ENCODE measurements at places on chromosomes 3 and 15.

DNA sequence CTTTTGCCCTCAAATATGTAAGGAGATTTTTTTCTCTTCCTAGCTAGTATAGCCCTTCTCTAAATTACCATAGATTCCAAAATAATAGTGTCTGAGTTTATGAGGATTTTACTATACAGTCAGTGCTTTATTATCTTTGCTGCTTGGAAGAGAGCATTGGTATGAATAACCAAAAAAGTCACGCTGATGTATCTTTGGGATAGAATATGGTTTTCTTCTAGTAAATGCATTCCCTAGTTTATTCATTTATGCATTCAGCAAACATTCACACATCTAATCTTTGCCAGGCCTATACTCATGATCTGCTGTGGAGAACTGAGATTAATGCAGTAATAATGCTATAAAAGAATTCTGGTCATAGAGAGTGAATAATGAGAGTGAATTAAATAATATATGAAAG, 225.3 kb upstream of the GOLGA6L4 start:
- no peak for DNase-seq

GRCh38 chr15:60020736-60021135, 16.6 kb downstream of the FOXB1 start:
- DNase-seq = no peak

- DNase-seq = no peak
Observed at GRCh38 chr15:55279100-55279745, 10.4 kb downstream of the RAB27A start.

DNA sequence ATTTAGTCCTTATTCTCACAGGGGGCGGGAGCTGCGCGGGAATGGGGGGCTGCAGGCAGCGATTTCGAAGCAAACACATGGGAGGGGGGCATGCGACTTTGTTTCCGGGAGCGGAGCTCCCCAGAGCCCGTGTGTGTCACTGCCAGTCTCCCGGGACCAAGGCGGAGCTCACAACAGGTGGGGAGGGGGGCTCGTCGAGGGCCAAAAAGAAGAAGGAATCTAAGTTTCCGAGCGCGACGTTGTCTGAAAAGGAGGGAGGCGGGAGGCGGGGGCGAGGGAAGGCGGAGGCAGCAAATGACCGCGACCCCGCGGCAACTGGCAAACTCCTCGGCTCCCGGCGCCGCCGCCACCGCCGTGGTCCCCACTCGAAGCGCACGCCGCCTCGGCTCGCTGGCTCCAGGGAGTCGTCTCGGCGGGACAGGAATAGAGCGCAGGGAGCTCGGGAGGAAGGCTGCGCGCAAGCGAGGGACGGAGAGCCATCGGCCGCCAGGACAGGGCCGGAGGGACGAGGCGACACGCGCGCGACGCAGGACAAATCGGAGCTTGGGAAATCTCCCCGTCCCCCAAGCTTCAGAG, 1.4 kb downstream of the FOXP1 start:
- no peak for DNase-seq

DNA sequence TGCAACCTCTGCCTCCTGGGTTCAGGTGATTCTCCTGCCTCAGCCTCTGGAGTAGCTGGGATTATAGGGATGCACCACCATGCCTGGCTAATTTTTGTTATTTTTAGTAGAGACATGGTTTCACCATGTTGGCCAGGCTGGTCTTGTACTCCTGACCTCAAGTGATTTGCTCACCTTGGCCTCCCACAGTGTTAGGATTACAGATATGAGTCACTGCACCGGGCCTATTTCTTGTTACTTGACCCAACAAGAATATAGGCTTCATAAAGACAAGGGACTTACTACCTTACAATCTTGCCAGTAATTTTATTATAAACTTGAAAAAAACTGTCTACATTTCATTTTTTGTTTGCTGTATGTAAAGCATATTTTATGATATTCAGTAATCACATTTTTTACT, 21.4 kb upstream of the ZBTB47 start:
- DNase-seq = no peak

DNA sequence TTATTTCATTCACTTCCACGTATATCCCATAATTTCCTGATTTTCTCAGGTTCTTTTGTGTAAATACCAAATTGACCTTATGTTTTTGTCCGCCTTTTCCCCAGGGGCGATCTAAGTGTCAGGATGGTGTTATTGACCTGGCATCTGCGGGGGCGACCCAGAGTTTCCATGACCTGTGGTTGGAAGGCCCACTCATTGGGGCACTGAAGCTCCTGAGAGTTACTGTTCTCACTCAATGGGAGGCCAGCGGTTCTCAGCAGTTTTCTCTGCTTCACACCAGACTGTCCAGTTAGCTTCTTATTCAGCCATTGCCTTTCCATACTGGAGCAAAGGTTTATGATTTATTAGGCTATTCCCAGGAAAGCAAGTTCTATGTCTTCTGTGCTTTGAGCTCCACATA, 53.3 kb downstream of the B3GALNT1 start:
- DNase-seq = no peak

DNA sequence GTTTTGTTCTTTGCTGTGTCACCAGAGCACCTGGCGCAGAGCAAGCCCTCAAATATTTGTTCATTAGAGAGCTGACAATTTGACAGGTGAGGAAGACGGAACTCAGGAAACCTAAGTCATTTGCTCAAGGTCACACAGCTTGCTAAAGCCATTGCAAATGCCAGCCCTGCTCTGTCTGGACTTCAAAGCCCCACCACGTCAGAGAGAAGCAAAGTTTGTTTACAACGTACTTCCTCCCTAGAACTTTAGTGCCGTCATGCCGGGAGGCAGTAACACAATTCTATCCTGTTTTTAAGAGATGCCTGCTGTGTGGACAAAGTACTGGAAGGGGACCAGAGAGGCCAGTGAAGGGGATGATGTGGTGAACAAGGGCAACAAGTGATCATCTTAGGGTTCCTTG, 216.6 kb upstream of the PRICKLE2 start:
- no peak for DNase-seq

Measured in stimulated activated CD4-positive, alpha-beta T cell treated with anti-CD3 and anti-CD28 coated beads, Interleukin-1b, Interleukin-23, amount 100 ng/mL, for 1 hour (primary cell).